ENCODE measurements at places on chromosomes 5 and 9. TPM values are rescaled to one million over a fixed set of nuclear protein-coding genes. Genes with fewer than 3 reads are reported as not detected.

Gene PCDHB12
- under 0.01 TPM for total RNA-seq

Gene TMEM161B
- 6.9 TPM for total RNA-seq

Gene GLRA1
- total RNA-seq, result not detected

Gene SHOC1
- not detected for total RNA-seq

All from pericardium fibroblast (primary cell).